ENCODE measurements at places on chromosomes 2 and 18. TPM values are rescaled to one million over a fixed set of nuclear protein-coding genes. Genes with fewer than 3 reads are reported as not detected.

Gene CDH7
- not detected for polyA plus RNA-seq

Gene SIX3
- polyA plus RNA-seq: 0.19 TPM

Gene CCL20
- 2.5 TPM for polyA plus RNA-seq

Gene PAX8
- 199 TPM for polyA plus RNA-seq

Gene ATL2
- 22.0 TPM for polyA plus RNA-seq

Gene MARCHF7
- 24.8 TPM for polyA plus RNA-seq

Gene CFC1
- polyA plus RNA-seq: not detected

Gene REG3G
- 19.4 TPM for polyA plus RNA-seq
